ENCODE measurements at places on chromosomes 6 and 20.
A peak's percentile ranks its signal among the peaks of the same experiment; 100 is the strongest.

- DNase-seq = no peak
Measured at GRCh38 chr6:30327232-30327746, 562 bp downstream of the TRIM39 start.

DNA sequence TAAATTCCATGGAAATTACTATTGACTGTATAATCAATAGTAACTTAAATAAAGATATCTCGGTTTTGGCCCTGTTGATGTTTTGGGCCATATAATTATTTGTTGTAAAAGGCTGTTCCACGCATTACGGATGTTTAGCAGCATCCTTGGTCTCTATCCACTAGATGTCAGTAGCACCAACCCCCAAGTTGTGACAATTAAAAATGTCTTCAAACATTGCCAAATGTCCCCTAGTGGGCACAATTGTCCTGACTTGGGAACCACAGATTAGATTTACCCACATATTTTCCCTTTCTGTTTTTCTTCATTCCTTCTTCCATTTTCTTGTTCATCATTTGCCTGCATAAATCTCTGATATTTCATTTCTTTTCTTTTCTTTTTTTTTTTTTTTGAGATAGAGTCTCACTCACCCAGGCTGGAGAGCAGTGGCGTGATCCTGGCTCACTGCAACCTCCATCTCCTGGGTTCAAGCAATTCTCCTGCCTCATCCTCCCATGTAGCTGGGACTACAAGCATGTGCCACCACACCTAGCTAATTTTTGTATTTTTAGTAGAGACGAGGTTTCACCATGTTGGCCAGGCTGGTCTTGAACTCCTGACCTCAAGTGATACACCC is 13.6 kb upstream of the WFDC8 start:
- peak; percentile 57 for DNase-seq

DNA sequence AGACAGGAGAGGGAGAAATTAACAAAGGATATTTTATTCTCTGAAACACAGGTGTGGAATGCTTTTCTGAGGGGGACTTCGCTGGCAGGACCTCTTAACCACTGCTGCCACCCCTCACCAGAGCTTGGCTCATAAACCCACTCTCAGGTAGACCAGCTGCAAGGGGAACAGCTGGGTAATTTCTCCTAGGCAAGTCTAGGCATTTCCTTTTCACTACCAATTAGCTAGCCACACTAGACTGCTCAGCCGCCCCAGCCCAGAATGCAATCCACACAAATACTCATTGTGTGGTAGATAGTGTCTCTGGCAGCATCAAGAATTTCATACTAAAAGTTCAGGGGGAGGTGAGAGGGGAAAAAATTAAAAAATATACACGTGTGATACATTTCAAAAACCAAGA is 267.6 kb upstream of the ID4 start:
- peak; percentile 82 for DNase-seq

GRCh38 chr20:50188879-50189680 is 1.6 kb upstream of the CEBPB start:
- DNase-seq = no peak

DNA sequence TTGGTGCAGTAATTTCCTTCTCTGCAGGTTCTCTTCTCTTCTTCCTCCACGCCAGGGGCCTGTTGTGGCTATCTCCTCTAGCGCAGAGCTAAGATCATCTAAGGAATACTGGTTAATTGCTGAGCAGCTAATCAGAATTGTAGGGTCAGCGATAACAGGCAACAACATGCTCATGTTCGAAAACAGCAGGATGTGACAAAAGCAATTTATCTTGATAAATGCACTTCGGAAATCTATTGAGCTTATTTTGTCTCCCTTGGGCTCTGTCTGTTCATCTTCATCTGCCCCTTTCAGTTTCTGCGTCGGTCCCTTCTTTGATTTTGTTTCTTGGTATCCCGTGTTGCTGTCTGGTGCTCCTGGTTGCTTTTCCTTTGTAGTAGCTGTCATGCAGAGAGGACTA is 67.3 kb upstream of the MAP3K7 start:
- DNase-seq = no peak

- peak; percentile 4 for DNase-seq
Measured at GRCh38 chr20:53883098-53883911, 187.1 kb downstream of the BCAS1 start.

GRCh38 chr20:6533761-6534479 is 233.6 kb upstream of the BMP2 start:
- DNase-seq = no peak

All from NCI-H1694 (cell line).